ENCODE measurements at places on chromosomes 2 and 18. TPM values are rescaled to one million over a fixed set of nuclear protein-coding genes. Genes with fewer than 3 reads are reported as not detected.

Gene RBM45
- 10.3 TPM for total RNA-seq

Gene BCL2
- total RNA-seq = 0.05 TPM

Gene CAVIN2
- total RNA-seq = 0.84 TPM

Gene CLEC4F
- not detected for total RNA-seq

Gene HOXD10
- total RNA-seq = not detected

Gene RAX
- total RNA-seq = not detected

Gene CMPK2
- total RNA-seq = 5.5 TPM

Gene PROKR1
- total RNA-seq = not detected

Gene SERPINB13
- not detected for total RNA-seq

Gene TRIM43
- not detected for total RNA-seq

Gene G6PC2
- not detected for total RNA-seq

Gene EIPR1
- total RNA-seq = 82.2 TPM

Gene ATP8B1
- total RNA-seq = 25.8 TPM

Gene TEKT4
- total RNA-seq = not detected

Gene BOK
- 50.4 TPM for total RNA-seq
